ENCODE measurements at places on chromosomes 1 and 21. TPM values are rescaled to one million over a fixed set of nuclear protein-coding genes. Genes with fewer than 3 reads are reported as not detected.
A peak's percentile ranks its signal among the peaks of the same experiment; 100 is the strongest.

DNA sequence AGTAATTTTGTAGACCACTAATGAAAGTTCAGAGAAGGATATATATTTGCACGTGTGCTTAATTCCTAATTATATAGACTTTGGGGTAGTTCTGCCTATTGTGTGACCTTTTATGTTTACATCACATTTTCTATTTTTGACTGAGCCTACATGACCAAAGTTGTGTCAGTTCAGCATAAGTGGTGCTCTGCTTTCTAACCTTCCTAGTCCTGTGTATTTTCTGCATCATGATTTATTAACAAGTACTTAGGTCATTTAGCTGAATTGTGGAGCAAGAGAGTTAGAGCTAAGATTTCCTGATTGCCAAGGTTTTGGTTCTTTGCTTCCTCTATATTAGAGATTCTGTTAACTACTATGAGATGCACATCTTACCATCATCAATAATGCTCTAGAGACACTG is 176.0 kb downstream of the C1orf21 start:
- DNase-seq = peak; percentile 27

Gene ILDR2
- 4.1 TPM for total RNA-seq

DNA sequence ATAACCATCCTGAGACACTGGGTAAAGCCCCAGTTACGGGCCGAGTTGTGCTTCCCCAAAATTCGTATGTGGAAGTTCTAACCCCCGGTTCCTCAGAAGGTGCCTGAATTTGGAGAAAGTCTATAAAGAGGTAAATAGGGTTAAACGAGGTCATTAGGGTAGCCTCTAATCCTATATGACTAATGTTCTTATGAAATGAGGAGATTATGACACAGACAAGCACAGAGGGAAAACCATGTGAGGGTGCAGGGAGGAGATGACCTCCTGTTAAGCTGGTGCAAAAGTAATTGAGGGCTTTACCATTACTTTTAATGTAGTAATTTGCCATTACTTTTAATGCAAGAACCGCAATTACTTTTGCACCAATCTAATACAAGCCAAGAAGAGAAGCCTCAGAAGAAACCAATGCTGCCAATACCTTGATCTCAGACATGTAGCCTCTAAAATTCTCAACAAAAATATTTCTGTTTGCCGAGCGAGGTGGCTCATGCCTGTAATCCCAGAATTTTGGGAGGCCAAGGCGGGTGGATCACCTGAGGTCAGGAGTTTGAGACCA is 260.8 kb downstream of the GPATCH2 start:
- no peak for DNase-seq

- peak; percentile 19 for DNase-seq
Observed at GRCh38 chr21:17128132-17128531, 384.7 kb upstream of the CXADR start.

- DNase-seq = no peak
Observed at GRCh38 chr1:214698559-214698958, 95.6 kb downstream of the CENPF start.

DNA sequence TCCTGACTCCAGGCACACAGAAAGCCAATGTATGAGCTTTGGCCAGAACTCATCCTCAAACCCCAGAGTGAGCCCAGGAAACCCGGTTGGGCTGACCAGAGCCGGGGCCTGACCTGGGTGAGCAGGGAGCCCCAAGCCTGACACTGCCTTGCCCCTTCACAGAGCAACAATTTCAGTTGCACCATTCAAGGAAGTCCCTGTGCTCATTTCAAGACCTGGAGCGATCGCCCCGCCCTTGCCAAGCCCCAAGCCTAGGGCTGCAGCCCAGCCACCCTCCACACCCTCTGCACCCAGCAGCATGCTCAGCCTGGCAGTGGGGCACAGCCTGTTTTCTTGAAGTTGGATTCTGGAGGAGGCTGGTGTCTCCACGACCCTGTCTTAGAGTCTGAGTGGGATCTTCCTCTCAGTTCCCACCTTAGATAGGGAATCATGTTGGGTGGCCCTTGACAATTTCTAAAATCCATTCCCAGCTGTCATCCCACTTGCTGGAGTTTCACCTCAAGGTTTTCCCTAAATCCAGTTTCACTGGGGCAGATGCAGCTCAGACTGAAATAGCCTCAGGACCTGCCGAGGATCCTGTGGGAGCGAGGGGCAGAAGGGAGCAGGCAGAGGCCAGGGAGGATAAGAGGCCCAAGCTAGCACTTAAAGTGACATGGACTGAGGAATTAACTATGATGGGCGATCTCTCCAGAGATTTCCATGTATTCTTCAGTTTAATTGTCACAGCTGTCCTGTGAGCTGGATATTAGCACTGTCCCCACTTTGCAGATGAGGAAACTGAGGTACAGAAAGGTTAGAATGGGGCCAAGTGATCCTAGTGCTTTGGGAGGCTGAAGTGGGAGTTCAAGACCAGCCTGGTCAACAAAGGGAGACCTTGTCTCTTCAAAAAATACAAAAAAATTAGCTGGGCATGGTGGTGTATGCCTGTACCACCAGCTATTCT is 2.5 kb downstream of the NBL1 start:
- no peak for DNase-seq

Gene UBIAD1
- total RNA-seq = 7.9 TPM

Gene COL6A2
- 2,192 TPM for total RNA-seq

DNA sequence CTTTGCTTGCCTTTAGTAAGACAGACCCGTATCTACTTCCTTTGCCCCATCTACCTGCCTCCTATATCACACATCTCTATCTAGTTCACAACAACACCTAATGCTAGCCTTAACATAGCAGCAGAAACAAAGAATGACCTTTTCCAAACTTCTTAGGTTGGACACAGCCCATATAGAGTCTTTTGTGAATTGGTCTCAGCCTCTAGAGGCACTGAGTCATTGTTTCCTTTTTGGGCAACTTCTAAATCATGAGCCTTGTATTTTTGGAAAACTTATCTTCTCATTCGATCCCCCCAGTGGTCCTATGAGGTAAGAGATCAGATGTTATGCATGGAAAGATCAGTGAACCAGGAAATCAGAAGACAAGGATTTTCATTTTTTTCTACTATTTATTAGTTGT is 679.4 kb upstream of the USP24 start:
- DNase-seq = no peak

DNA sequence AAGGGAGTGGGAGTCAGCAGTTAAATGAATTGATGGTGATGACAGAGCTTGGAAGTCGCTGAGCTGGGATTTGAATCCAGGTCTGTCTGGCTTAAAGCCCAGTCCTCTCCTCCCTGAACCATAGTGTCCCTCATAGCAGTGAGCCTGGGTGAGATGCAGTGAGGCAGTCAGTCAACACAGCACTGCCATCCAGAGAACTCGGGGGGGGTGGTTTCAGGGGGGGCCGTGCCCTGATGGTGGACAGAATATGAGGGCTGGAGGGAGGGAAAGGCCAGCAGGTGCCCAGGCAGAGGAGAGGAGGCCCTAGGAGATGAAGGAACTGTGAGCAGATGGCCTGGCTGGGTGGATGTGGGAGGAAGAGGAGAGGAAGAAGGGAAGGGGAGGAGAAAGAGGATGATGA is 405.6 kb downstream of the PTPRU start:
- no peak for DNase-seq

DNA sequence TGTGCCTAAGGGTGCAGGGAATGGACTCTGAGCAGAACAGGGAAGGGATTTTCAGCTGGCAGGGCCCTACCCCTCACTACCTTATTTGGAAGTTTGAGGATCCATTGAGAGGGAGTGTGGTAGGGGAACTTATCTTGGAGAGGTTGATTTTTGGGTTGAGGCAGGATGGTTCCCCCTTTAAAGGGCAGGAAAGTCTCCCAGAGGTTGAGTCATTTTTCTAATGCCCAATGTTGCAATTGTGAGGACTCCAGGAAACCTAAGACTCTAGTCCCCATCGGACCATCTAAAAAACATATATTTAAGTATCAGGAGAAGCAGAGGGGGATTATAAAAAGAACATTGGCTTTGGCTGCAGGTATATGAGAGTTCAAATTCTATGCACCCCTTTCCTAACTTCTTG is 47.3 kb downstream of the SAMD13 start:
- no peak for DNase-seq

- peak; percentile 6 for DNase-seq
Observed at GRCh38 chr1:239682046-239682445, 295.7 kb downstream of the CHRM3 start.

GRCh38 chr1:109796484-109797302 is 33.0 kb upstream of the EPS8L3 start:
- DNase-seq = no peak

GRCh38 chr21:33894736-33895288 is 20.8 kb downstream of the ATP5PO start:
- peak; percentile 96 for DNase-seq

GRCh38 chr1:167130829-167131510 is 37.1 kb downstream of the STYXL2 start:
- DNase-seq = no peak

DNA sequence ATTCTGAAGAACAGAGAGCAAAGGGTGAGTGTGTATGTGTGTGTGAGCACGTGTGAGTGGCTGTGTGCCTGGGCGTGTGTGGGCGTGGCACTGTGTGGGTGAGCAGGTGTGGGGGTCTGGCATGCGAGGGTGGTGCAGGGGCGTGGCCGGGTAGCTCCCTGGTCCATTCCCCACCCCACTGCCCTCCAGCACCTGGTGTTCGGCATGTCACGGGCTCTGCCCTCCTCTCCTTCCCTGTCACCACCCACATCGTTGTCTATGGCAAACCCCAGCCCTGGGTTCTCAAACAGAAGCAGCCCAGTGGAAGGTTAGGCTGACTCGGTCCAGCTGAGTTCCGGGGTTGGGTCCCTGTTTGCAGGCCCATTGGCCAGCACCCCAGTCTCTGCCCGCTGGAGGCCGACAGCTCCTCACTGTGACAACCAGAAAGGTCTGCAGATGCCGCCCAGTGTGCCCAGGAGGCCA is 39.8 kb downstream of the UBE2G2 start:
- no peak for DNase-seq

Gene CITED4
- 2.2 TPM for total RNA-seq

Gene CDC20
- total RNA-seq = 1.4 TPM

Gene LORICRIN
- total RNA-seq = not detected
